ENCODE measurements at places on chromosomes 11 and 22.

GRCh38 chr11:63847363-63847762, 8.5 kb downstream of the MARK2 start:
- no peak for DNase-seq

- DNase-seq = no peak
Measured at GRCh38 chr11:115362997-115363396, 141.2 kb downstream of the CADM1 start.

DNA sequence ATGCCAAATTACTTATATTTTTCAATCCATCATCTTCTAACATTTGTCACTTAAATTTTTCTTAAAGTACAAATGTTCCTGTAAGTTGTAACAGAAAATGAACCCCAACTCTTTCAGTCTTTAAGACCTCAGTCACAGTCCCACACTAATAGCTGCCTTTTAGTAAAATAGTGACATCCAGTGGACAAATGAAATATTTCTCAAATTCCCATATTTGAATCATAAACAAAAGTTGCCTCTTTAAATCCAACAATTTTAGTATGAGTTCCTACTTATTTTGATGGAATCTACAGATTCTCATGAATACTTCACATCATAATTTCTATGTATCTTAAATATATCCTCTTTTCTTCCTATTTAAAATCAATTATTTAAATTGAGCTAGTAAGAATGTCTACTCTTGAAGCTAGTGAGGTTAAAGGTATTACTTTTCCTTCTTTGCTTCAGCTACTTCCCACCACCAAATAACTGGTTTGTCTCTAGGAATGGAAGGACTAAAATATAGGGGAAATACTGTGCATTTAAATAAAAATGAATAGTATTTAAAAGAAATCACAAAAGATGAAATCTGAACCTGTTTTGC, 9.2 kb downstream of the LIN7C start:
- DNase-seq = no peak

DNA sequence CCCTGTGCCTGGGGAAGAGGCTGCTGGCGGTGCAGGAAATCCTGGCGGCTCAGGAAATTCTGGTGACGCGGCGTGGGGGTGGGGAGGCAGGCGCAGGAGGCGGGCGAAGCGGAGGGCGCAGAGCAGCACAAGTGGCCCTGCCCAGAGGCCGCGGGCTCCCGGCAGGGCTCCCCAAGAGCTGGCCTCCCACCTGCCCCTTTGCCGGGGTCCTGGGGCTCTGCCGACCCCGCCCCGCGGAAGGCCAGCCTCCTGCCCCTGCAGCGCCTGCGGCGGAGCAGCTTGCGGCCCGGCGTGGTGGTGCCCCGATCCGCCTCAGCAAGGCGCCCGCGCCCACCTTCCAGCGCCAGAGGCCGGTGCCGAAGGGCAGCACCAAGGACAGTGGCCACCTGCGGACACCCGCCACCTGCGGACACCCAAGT, 100.2 kb upstream of the OR4C13 start:
- no peak for DNase-seq
